Fibroblast of skin of right quadriceps (primary cell): ENCODE measurements at places on chromosomes 16 and 17.

GRCh38 chr17:40884708-40885512 lies at the start of gene KRT20:
TSS of gene KRT20 (minus strand) at chr17:40885242. CDS start at chr17:40885185, 57 bp downstream.
- no peak for DNase-seq

DNA sequence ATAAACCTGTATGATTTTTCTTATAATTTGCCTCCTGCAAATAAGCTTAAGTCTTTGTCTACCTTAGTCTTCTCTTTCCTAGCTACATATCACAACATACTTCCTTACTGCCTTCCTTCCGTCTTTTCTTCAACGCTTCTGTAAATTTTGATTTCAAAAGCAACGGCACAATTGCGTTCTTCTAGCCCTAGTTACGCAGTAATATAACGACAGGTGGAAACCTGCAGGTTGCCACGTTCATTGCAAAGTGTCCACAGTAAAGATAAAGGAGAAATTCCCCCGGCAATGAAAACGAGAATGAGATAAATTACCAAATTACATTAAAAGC lies 546 bp upstream of the PSMD7 start:
- DNase-seq = no peak

DNA sequence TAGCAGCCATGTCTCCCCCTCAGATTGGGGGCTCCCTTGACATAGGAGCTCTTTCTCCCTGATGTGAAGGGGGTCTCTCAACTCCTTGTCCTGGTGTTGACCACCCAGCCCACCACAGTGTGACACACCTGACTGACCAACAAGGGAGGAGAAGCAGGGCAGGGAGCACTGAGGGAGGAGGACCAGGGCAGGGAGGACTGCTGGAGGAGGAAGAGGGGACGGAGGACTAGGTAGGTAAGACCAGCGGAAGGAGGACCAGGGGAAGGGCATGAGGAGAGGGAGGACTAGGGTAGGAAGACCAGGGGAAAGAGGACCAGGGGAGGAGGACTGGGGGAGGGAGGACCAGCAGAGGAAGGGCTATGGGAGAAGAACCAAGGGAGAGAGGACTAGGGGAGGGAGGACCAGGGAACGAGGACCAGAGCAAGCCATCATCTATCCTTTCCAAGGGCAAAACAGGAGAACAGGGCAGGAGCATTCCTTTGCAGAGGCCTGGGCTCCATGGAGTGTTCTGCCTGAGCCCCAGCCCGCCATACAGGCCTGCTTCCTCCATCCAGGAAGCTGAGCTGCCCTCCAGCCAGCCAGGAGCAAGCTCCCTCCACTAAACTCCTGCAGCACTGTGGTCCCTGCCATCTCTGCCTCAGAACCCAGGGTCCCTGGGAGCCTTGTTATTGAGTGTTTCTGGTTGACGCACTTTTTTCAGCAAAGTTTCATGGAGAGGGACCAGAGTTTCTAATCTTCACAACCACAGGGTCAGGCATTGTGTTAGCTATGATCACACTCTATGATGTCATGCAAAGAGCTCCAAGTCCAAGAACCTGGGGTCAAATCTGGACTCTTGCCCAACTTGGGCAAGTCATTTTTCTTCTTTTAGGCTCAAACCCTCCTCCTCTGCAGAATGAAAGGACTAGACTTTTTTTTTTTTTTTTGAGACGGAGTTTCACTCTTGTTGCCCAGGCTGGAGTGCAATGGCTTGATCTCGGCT lies 15.4 kb upstream of the KRT17 start:
- DNase-seq = no peak

DNA sequence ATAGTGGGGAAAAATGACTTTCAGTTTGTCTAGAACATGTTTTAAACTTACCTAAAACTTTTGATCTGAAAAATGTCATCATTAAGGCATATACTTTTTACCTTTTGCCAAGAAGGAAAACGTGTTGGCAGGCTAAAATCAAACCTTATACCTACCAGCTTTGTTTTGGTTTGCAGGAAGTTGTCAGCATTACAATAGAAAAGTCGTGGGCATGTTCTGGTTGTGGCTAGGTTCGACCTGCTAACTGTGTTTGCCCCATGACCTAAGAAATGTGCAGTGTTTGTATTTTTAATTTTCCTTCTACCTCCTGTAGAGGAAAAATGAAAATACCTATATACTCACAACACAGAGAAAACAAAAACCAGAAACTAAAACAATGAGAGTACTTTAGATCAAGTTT lies 13.0 kb downstream of the SKAP1 start:
- DNase-seq = no peak

GRCh38 chr16:56344518-56345405 lies 80.6 kb downstream of the AMFR start:
- DNase-seq = no peak

GRCh38 chr16:86697715-86698114 lies 119.4 kb downstream of the FOXL1 start:
- DNase-seq = peak; percentile 73

- peak; percentile 71 for DNase-seq
Observed at GRCh38 chr17:65531256-65532100, 30.0 kb downstream of the AXIN2 start.

DNA sequence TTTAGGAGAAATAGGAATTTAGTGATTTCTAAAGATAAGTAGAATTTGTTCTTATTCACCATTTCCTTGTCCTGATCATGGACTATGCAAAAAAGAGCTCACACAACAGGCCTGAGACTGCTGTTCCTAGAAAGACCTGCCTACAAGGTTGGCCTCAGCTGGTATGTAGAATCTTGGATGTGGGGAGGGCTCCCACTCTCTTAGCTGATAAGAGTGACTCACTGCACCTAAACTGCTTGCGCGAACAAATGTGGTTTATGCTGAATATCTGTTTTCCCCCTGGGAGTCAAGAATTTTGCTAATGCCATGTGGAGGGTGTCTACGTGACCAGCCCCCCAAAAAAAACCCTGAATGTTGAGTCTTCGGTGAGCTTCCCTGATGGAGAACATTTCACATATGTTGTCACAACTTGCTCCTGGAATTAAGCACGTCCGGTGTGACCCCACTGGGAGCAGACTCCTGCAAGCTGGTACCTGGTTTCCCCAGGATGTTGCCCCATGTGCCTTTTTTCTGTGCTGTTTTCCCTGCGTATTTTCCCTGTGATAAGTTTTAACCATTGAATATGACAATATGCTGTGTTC lies 68.8 kb upstream of the HSBP1 start:
- peak; percentile 49 for DNase-seq

GRCh38 chr16:65455761-65456160 lies 333.9 kb upstream of the CDH11 start:
- no peak for DNase-seq

GRCh38 chr17:29046473-29046839 lies 3.5 kb downstream of the PIPOX start:
- DNase-seq = no peak

GRCh38 chr17:17506893-17507464 lies 10.8 kb upstream of the RASD1 start:
- no peak for DNase-seq

GRCh38 chr16:15523939-15524338 lies 89.6 kb downstream of the BMERB1 start:
- no peak for DNase-seq

- peak; percentile 48 for DNase-seq
Observed at GRCh38 chr17:28944862-28945741, 6.2 kb downstream of the PHF12 start.

- peak; percentile 88 for DNase-seq
Observed at GRCh38 chr17:77374170-77374936, 233.6 kb downstream of the SEC14L1 start.

GRCh38 chr17:76968707-76969597 lies 100.7 kb downstream of the MGAT5B start:
- peak; percentile 22 for DNase-seq

DNA sequence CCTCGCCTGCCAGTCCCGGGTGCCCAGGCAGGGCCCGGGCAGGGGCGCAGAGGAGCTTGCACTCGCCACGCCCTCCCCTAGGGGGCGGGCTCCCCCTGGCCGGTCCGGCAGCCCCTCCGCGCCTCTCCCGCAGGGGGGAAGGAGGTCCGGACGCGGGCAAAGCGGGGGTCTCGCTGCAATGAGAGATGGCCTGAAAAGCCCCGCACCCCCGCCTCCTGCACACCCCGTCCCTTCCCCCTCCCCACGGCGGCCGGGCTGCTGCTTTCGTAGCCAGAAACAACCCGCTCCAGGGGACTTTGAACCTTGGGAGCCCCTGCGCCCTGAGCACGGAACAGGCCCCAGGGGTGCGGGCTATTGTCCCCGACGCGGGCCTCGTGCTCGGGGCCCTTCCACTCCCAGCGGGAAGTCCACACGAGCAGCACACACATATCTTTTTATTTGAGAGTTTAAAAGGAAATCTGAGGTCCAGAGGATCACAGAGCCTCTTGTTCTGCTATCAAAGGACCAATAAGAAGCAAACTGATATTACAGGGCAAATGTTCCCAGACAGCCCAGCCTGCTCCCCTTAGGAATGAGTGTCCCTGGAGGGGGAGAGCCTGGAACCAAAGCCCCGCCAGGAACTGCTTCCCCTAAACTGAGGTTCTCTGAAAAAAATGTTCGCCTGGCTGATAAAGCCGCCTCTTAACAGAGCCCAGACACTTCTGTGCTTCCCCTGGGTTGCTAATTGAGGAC lies 5.8 kb upstream of the CBX4 start:
- no peak for DNase-seq

DNA sequence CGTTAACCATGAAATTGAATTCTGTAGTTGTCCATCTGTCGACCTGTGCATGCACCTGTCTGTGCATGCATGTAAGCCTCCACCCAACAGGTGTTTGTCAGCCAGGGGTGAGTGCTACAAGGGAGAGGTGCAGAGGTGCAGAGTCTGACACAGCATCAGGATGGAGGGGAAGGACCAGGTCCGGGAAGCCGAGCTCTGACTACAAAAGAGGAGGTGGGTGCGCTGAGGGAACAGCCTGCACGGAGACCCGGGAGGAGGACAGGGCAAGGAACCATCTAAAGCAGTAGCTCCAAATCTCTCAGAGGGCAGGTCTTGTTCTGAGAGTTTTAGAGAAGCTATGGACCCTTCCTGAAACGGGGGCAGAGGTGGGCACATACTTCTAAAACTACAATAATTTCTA lies 54.1 kb downstream of the B9D1 start:
- no peak for DNase-seq

DNA sequence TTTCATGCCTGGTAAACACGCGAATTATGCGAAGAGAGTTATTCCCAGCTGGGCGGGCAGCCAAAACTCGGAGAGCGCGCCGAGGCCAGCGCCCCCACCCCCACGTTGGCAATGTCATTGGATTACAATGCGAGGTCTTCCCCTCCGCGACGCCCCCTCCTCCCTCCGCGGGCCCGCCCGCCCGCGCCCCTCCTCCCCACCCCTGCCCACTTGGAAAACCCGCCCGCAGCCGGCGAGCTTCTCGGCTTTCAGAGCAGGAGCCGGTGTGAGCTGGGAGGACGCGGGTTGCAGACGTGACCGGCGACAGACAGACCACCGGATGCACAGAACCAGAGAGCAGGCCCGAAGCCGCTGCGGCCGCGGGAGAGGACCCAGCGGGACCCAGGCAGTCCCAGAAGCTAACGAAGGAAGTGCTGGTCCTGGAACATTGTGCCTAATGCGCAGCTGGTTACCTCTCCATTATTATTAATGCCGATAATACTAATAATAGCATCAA lies 4.0 kb downstream of the NOG start:
- peak; percentile 73 for DNase-seq

DNA sequence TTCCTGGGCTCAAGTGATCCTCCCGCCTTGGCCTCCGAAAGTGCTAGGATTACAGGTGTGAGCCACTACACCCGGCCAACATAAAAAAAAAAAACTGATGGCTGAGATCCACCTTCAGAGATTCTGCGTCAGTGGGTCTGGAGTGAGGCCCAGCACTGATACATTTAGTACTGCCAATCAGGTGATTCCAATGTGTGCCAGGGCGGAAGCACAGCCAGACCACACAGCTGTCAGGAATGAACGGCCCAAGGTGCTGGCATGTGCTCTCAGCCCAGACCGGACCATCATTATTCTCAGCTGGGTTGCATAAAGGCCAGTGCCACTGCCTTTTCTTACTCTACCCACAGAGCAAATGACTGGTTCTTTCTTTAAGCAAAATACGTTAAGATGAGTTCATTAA lies 1.2 kb upstream of the BCO1 start:
- DNase-seq = no peak

- peak; percentile 37 for DNase-seq
Observed at GRCh38 chr17:75695141-75695829, 26.0 kb upstream of the ITGB4 start.
